ENCODE measurements at places on chromosomes 1 and 21. TPM values are rescaled to one million over a fixed set of nuclear protein-coding genes. Genes with fewer than 3 reads are reported as not detected.

DNA sequence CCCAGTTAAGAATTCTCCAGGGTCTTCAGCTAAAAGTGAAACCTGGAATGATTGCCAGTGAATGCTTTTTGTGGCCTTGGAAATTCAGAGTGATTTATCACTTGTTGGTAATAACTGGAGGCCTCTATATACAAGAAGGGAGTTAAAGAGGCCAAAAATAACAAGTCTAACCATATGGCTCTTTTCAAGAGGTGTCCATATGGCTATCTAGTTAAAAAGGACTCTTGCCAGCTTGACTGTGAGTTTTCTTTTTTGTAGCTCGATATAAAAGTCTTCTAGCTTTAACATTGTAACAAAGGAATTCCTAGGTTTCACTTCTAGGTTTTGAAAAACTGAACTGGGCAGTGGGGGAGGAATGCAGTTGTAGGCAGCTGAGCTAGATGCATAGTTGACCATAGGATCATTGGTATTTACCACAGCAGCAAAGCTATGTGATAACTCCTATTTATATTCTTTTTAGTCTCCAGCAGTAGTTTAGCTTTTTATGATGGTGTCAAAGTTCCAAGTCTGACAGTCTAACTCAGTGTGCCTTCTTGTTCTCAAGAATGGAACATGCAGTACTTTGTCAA lies 44.4 kb downstream of the CACHD1 start:
- no peak for DNase-seq

CDCA8 gene
- total RNA-seq: 0.35 TPM

- DNase-seq: no peak
Measured at GRCh38 chr1:51247499-51247898, 11.4 kb downstream of the RNF11 start.

- DNase-seq: no peak
Measured at GRCh38 chr1:35406103-35406502, 137.6 kb downstream of the ZMYM4 start.

NECTIN4 gene
- total RNA-seq: not detected

- no peak for DNase-seq
Measured at GRCh38 chr1:2328676-2329455, 62.5 kb downstream of the MORN1 start.

Measured in ovary (tissue), 10 donors.